ENCODE measurements at places on chromosomes 6 and 20. TPM values are rescaled to one million over a fixed set of nuclear protein-coding genes. Genes with fewer than 3 reads are reported as not detected.

GRCh38 chr20:1467082-1467354, 369 bp upstream of the NSFL1C start:
- DNase-seq, result no peak

TTK gene
- 11.9 TPM for total RNA-seq

GRCh38 chr6:46453216-46453615, 38.0 kb downstream of the RCAN2 start:
- DNase-seq, result peak; percentile 42

POPDC3 gene
- 7.3 TPM for total RNA-seq

CGA gene
- not detected for total RNA-seq

GRCh38 chr20:63416631-63417030, 55.5 kb upstream of the CHRNA4 start:
- DNase-seq, result no peak

GSS gene
- 94.6 TPM for total RNA-seq

DNA sequence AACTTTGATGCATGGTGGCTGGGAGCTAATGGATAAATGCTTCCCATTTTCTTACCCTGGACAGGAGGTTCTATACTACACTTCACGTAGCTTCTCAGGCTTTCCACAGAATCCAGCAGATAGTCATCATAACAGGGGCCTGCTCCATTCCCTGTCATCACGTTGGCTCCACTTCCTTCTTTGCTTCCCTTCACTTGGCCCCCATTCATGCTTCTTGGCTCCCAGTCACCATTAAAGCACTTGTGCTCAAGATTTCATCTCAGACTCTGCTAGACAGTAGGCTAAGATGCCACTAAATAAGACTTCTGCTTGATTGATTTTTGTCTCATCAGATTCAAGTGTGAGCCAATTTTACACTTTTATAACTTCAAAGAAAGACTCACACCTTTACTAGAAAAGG, 134.5 kb upstream of the ENPP5 start:
- DNase-seq, result no peak

GLP1R gene
- total RNA-seq, result not detected
